M059J (cell line): ENCODE measurements at places on chromosomes 11 and 22. TPM values are rescaled to one million over a fixed set of nuclear protein-coding genes. Genes with fewer than 3 reads are reported as not detected.

DNA sequence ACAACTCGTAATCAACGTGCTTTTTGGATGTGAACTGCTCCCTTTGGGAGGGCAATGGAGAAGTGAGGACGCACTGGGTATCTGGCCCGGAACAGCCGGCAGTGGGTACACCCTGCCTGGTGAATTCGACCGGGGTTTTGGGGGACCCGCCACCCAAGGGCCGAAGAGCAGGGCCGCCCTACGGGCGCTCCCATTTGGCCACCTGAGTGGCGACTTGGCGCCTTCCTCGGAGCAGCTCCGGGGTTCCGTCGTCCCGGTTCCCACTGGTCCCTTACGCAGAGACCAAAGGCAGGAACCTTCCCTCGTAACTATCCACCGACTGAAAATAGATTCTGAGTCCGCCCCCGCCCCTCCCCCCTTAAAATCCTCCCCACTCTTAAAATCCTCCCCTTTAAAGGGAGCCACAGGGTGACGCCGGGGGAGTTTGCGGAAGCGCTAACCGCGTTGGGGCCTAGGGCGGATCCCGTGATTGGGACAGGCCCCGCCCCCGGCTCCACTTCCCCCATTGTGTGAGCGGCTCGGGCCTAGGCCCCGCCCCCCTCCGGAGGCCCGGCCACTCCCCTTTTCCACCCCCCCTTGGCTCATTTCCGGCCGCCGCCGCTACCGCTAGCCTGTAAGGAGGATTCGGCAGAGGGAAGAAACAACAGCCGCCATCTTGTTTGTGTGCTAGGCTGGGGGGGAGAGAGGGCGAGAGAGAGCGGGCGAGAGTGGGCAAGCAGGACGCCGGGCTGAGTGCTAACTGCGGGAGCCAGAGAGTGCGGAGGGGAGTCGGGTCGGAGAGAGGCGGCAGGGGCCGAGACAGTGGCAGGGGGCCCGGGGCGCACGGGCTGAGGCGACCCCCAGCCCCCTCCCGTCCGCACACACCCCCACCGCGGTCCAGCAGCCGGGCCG, 1.0 kb upstream of the EP300 start:
- DNase-seq, result peak; percentile 94

- DNase-seq, result no peak
Measured at GRCh38 chr22:17746916-17747315, 27.4 kb downstream of the BID start.

DNA sequence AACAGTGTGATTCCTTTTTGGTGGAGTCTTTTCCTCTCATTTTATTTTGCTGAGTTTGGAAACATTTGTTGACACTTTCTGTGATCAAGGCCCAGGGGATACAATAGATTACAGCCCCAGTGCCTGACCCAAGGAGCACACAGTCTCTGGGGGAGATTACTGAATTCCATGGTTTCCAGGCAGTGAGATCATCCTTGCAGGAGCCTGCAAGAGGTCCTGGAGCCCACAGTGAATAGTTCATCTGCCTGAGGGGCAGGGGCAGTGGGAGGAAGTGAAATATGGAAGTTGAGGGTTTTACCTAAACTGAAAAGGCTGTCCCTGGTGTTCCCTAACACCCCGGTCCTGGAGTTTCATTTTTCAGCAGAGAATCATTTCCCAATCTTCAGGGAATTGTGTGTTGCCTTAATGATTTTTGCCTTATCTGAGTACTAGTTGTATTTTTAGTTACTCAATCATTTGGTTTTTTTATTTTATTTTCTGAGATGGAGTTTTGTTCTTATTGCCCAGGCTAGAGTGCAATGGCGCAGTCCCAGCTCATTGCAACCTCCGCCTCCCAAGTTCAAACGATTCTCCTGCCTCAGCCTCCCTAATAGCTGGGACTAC, 7.7 kb downstream of the CCS start:
- no peak for DNase-seq

DNA sequence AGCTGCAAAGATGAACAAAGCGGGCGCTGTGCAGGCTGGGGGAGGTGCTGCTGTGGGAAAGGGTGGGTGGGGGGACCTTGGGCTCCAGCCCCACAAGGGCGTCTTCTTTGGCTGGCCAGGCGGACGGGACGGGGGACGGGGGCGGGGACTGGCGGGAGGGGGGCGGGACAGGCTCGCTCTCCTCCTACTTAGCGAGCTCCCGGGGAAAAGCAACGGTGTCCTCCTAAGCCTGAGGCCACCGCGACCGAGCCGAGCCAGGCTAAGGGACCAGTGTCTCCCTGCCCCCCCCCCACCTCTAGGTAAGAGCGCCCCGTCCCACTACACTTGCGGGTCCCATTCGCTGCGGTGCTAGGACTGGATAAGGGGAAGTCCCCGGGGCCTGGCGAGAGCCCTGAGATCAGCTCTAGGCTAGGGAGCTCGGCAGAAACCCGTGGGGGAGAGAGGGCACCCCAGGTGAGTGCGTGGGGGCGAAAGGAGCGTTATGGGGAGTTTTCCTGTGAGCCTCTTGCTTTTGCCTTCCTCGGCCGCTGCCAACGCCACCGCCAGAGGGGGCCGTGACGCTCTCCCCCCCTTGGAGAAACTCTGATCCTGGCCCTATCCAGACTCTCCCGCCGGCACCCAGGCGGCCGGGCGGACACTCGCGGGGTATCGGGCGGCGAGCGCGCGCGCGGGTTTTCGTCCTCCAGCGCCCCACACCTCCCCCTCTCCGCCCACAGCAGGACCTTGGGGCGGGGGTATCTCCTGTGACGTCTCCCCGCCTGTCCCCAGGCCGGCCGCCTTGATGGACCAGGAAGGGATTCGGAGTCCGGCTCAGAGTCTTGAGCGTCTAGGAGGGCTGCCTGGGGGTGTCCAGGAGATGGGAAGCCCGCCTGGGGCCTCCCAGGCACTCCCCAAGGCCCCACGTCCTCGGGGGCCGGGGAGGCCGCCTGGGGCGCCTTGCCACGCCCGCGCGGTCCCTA, at the start of gene PHLDB1:
PHLDB1 (plus strand) TSS at position 215 of the 959 bp plus-strand sequence. CDS start 6,222 bp downstream, outside the sequence.
- peak; percentile 77 for DNase-seq

- no peak for DNase-seq
Measured at GRCh38 chr11:31824879-31825837, 14.0 kb upstream of the PAX6 start.

DNA sequence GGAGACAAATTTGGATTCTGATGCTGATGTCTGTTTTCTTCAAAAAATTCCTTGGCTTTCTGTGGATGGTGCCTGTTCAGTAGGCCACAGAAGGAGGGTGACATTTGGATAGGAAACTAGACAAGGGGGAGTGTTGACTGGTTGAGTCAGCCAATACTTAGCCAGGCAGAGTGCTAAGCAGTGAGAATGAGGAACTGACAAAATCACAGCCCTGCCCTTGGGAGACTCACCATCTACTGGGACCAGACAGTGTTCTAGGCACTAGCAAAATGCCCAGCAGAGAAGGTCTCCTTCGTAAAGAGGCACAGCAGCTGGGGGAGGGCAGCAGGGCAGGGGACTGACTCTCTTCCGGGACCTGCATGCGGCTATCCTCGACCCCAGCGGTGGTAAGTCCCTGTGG, 190.2 kb downstream of the DSCAML1 start:
- no peak for DNase-seq

DNA sequence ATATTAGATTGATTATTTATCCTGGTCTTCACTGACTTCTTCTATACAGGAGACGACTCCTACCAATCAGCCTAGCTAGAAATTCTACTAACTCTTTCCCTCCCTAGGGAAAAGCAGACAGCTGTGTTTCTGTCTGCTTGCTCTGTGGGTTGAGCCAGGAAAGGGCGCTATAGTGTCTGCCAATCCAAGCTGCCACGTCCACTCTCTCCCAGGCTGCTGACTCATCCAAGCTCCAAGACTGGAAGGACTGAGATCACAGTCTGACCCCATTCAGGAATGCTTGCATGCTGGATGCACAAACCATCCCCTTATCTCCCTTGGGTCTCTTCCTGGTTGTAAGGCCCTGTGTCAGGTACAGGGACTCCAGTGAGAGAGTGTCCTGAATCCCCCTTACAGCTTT, 955.6 kb downstream of the OPCML start:
- DNase-seq, result peak; percentile 91

DNA sequence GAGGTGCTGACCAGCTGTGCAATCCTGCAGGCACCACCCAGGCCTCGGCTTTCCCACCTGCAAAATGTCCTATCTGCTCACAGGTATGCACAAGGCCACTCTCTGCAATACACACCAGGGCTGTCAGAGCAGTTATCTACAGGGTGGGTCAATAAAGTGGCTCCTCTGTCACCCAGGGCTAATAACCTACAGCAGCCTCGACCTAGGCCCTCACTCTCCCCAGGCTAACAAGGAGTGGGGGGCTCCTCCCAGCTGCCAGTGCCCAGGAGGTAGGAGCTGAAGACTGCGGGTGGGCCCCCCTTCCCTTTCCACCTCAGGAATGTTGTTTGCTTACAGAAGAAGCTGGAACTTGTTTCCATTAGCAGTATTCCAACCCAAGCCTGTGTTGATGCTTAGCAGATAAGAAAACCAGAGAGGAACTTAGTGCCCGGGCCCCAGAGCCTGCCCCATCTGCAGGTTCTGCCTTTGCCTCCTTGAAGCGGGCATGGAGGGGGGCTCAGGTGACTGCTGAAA, 26.8 kb downstream of the MYH9 start:
- DNase-seq, result peak; percentile 70

GRCh38 chr11:82216927-82217570, 516.6 kb downstream of the FAM181B start:
- no peak for DNase-seq

DNA sequence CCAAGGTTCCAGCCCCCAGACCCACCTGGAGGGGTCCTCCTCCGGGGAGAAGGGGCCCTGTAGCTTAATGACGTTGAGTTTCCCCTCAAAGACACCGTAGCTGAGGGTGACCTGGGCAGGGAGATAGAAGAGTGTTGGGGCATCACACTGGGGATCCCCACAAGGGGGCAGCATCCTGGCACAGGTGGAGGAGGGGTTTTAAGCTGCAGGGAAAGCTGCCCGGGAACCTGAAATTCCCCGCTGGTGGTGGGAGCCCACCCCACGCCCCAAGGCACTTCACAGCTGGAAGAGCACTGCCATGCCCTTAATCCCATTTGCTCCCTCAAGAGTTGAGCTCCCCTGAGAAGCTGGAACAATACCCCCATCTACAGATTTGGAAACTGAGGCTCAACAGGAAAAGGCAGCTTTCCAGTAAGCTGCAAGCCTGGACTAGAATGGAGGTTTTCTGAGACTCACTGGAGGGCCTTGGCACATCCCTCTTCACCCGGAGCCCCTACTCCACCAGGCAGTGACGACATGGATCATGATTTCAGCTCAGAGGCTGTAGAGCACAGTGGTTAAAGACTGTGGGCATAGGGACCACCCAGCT, 13.7 kb downstream of the MFNG start:
- DNase-seq, result peak; percentile 37

DNA sequence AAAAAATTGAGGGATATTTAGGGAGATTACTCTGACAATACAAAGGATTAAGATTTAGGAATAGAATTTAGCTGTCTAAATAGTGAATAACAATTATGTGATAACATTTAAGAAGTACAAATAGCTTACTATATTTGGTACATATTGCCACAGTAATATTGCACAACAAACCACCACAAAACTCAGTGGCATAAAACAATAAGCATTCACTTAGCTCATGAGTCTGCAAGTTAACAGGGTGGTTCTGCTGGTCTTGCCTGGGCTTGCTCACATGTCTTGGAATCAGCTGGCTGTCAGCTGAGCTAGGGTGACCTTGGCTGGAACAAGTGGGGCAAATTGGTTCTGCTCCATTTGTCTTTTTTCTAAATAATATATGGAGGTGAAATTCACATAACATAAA, 115.1 kb downstream of the DCDC1 start:
- DNase-seq, result no peak

- DNase-seq, result peak; percentile 36
Measured at GRCh38 chr11:110092111-110092514, 1.1 kb upstream of the ZC3H12C start.

DNA sequence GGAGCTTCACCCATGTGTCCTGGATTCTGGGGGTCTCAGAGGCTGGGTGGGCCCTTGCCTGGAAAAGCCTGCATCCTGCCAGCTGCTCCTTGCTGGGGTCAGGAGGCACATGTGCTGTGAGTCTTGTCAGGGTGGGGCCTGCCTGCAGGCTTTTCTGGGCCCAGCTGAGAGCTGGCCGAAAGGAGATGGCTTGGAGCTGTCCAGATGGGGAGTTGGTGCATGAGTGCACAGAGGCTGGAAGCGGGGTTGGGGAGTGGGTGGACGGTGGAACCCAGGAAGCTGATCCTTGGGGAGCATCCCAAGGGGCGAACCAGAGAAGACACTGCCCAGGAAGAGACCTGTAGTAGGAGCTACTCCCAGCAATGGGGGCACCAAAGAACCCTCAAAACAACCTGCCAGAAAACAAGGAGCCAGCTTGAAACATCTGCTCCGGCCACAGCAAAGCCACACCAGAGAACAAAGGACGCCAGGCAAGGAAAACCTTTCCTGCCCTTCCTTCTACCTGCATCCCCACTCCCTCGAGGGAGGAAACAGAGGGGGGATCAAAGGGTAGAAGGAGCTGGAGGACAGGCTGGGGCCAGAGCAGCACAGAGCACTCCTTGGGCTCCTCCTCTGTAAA, 8.2 kb upstream of the KCTD17 start:
- DNase-seq, result no peak

DNA sequence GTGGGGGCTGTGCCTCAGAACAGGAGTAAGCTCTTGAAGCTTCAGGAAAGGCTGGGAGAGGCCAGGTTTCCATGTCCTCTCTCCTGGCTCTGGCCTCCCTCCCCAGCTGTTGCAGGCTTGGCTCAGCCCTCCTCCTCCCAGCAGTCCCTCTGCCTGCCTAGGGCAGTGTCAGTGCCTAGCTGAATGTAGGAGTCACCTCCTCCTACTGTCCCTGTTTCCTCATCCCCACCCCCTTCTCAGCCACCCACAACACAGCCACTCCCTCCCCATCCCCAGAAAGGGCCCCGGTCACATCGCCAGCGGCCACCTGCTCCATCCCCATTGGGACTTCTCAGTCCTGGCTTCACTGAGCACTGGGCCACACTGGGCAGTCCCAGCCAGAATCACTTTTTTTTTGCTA, 2.9 kb upstream of the FBLN1 start:
- DNase-seq, result no peak

- DNase-seq, result no peak
Measured at GRCh38 chr11:126398296-126398695, 42.8 kb downstream of the ST3GAL4 start.

DNA sequence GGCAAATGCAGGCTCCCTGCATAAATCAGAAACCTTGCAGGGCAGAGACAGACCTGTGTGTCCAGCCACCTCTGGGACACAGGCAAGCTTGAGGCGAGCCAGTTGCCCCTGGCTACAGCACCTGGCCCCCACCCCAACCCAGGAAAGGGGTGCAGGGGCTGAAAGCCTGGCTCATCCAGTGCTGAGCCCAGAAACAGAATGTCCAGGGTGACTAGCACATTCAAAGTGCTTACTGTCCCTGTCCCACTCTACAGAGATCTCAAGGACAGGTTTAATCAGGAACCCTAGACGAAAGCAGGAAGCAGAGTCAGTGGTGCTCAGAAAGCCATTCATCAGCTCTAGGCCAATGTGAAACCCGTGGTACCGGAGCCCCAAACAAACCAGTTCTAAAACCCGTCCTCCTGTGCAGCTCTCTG, 31.9 kb downstream of the PLEKHA7 start:
- DNase-seq, result peak; percentile 22

GRCh38 chr11:68827733-68828132, 14.0 kb downstream of the CPT1A start:
- no peak for DNase-seq

The ZFTA gene
- total RNA-seq, result 4.0 and 5.7 TPM in 2 replicates

The SRSF8 gene
- 12.8 and 25.3 TPM in 2 replicates for total RNA-seq

The IL17REL gene
- total RNA-seq, result not detected in 2 replicates

The CHST1 gene
- total RNA-seq, result 0.02 and 0.17 TPM in 2 replicates

The CDHR5 gene
- not detected in 2 replicates for total RNA-seq

The NCF4 gene
- total RNA-seq, result not detected in 2 replicates

The SPI1 gene
- not detected in 2 replicates for total RNA-seq

The OR52E8 gene
- total RNA-seq, result not detected in 2 replicates

The CRYBA4 gene
- not detected in 2 replicates for total RNA-seq

The CACNA1I gene
- total RNA-seq, result 0.02 TPM in 2 replicates

The JHY gene
- 6.2 and 6.8 TPM in 2 replicates for total RNA-seq

The ZNF280B gene
- total RNA-seq, result 3.1 and 3.7 TPM in 2 replicates
